ENCODE measurements at places on chromosomes 4 and X. TPM values are rescaled to one million over a fixed set of nuclear protein-coding genes. Genes with fewer than 3 reads are reported as not detected.

DNA sequence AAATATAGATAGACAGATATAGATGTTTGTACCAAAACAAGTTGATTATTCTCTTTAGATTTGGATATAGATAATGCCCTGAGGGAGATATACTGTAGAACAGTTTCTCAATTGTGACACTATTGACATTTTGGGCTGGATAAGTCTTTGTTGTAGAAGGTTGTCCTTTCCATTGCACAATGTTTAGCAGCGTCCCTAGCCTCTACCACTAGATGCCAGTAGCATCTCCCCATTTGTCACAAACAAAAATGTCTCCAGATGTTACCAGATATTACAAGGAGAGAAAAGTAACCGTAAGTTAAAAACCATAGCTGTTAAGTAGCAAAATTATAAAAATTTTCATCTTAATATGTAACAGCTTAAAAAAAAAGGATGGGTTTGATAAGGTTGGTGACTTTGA, 2595.3 kb downstream of the ARAP2 start:
- peak; percentile 5 for DNase-seq

GRCh38 chr4:5635826-5636195, 72.5 kb downstream of the EVC2 start:
- peak; percentile 38 for DNase-seq

YY2 gene
- 0.63 TPM for total RNA-seq

LRP2BP gene
- 0.63 TPM for total RNA-seq
